ENCODE measurements at places on chromosomes 3 and 15.

DNA sequence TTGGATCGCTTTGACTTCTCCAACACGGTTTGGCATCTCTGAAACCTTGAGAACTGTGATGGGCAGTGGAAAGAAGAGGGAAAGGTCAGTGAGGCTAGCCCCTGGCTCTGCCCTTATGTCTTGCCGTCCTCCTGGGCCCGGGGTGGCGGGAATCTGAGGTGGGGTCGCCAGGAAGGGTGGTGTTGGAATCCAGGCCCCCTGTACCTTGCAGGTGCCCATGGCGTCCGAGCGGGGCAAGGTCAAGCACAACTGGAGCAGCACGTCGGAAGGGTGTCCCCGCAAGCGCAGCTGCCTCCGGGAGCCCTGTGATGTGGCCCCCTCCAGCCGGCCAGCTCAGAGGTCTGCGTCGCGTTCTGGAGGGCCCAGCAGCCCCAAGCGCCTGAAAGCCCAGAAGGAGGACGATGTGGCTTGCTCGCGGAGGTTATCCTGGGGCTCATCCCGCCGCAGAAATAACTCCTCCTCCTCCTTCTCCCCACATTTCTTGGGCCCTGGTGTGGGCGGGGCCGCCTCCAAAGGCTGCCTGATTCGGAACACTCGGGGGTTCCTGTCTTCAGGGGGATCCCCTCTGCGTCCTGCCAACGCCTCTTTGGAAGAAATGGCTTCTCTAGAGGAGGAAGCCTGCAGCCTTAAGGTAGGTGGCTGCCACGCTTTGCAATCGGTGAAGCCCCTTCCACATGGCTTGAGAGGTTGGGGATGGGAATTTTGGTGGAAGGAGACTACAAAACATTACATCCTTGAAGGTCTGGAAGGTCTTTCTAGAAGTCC is 907 bp downstream of the TATDN2 start:
- DNase-seq: peak; percentile 51

GRCh38 chr3:166405465-166405864 is 568.2 kb upstream of the BCHE start:
- DNase-seq: no peak

DNA sequence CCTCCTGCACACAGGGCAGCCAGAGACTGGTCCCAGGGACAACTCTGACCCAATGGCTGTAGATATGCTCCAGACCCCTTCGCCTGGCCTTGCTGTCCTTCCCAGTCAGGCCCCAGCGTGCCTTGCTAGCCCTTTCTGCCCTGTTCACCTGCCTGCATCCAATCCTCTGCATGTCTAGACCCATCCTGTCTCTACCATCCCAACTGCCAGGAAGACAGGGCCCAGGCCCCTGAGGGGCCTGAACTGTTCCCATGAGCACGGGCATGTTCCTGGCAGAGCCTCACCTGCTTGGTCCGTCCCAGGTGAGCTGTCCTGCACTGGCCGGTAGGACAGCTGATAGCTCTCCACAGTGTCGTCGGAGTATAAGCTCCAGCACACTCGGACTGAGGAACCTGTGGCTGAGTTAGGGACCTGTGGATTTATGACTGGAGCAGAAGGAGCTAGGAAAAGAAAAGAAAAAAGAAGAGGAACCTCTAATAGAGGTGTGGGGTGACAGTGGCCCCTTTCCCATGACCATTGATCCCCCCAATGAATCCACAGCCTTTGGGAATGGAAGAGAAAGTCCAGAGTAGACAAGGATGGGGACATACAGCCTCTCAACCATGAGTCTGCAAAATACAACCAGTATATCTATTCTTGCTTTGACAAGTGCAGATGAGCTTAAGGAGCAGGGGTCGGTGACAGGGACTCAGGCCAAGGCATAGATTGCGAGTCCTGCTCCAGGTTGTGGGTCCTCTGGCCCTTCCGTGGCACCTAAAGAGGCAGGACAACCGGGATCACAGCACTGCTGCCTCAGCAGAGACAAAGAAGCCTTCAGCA is 33.9 kb downstream of the FSD2 start:
- DNase-seq: no peak

DNA sequence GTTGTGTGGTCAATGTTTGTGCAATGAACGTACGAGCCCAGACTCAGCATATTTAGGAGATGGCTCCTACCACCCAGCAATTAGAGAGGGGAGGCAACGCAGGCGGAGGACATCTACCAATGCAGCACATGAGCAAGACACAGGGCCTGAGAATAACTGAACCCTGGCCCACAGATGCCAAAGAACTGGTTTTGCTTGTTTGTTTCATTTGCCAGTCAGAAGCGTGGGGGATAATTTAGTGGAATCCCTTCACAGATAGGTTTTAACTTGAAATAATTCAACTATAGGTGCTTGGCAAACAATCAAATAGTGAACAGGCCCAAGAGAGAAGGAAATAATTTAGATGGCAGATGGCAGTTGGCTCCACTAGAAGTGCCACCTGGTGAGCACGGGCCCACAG is 54.8 kb downstream of the LIPC start:
- no peak for DNase-seq

GRCh38 chr3:53588122-53588521 is 93.7 kb downstream of the CACNA1D start:
- no peak for DNase-seq

DNA sequence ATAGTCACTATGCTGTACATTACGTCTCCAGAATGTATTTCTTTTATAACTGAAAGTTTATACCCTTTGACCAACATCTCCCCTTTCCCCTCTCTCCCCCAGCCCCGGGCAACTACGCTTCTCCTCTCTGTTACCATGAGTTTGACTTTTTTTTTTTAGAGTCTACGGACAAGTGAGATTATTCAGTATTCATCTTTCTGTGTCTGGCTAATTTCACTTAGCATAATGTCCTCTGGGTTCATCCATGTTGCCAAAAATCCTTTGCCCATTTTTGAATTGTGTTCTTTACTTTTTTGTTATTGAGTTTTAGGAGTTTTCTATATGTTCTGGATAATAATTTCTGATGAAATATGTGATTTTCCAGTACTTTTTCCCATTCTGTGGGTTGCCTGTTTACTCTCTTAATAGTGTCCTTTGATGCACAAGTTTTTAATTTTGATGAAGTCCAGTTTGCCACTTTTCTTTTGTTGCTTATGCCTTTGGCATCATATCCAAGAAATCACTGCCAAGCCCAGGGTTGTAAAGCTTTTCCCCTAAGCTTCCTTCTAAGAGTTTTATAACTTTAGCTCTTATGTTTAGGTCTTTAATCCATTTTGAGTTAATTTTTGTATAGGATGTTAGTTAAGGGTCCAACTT is 126.7 kb upstream of the NSMCE3 start:
- no peak for DNase-seq

GRCh38 chr15:36557364-36557763 is 22.1 kb upstream of the CDIN1 start:
- no peak for DNase-seq

DNA sequence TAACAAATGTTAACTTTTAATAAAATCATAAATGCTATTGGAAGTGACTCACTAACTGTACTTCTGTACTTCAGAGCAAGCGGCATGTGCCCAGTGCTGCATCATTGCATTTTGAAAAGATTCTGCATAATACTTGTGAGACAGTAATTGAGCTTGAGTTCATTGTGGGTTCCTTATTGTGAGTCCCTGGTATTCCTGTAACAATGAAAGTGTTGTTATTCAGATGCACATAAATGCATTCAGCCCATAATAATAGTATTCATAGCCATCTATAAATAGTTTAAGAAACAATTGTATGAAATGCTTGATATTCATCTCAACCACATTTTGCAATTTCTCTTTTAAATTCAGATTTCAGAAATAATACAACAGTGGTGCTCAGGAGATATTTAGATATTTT is 976.4 kb downstream of the CADM2 start:
- DNase-seq: no peak

DNA sequence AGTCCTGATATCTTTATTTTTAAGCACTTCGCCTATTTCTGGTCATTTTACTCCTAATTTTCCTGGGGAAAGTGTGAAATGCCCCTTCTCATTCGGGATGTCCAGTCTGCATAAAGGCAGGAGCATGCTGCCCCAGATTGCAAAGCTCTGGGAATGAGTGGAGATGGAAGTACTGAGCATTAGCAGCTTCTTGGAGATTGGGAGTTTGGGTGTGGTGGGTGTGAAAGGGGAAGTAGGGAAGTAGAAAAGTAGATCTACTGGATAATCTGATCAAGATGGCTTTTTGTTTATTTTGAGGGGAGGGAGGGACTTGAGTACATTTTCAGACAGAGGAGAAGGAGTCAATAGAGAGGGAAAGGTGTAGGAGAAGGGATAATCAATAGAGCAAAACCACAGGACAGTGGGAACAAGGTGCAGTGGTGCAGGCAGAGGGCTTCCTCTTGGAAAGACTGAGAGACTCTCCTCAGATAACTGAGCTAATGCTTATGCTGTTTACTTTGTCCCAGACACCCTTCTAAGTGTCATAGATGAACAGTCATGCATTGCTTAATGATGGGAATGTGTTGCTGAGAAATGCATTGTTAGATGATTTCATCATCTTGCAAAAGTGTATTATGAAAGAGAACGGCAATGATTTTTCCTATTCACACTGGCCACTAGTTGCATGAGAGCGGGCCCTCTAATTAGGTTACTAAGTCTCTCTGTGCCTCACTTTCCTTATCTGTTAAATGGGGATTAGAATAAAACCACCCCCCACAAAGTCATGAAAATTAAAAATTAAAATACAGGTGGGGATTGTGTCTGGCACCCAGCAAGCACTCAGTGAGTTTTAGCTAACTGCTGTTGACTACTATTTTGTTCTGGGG is 45.5 kb downstream of the PHLDB2 start:
- no peak for DNase-seq

DNA sequence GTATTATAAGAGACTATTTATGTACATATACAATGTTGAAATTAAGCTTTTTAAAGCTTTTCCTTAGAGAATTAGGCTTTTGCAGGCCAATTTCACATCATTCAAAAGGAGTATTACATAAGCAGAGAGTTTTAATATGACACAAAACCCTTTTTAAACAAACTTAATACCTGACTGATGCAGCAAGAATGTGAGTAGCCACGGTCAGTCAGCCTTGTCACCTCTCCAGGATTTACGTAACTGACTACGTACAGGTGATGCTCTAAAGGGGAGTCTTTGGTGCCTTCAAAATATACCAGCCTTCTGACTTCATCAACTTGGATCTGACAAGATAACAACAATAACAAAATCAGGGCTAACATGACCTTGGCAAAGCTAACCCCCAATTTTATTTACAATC is 44.2 kb upstream of the IGDCC4 start:
- DNase-seq: no peak

DNA sequence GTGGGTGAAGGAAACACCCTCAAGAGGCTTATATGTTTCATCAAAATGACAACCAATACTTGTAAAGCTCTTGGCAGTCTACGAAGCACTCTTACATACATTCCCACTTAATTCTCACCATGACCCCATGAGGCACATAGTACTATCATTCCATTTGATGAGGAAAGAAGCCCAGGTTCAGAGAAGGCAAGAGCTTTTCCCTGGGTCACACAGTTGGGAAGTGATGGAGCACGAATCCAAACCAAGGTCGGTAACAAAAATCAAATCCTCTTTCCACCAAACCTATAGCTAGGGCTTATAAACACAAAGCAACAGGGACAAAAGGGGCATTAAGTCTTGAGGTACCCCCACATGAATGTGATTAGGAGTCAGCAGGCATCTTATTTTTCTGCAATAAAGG is 187.1 kb downstream of the UACA start:
- DNase-seq: no peak

GRCh38 chr3:99641982-99642381 is 3.6 kb downstream of the COL8A1 start:
- DNase-seq: no peak

GRCh38 chr3:14280326-14280725 is 101.7 kb downstream of the LSM3 start:
- DNase-seq: no peak

- DNase-seq: no peak
Observed at GRCh38 chr3:141403576-141403975, 35.3 kb downstream of the ZBTB38 start.

- peak; percentile 18 for DNase-seq
Observed at GRCh38 chr15:52529341-52529924, 753 bp upstream of the MYO5A start.

GRCh38 chr15:96392380-96393208 is 62.1 kb downstream of the NR2F2 start:
- no peak for DNase-seq

DNA sequence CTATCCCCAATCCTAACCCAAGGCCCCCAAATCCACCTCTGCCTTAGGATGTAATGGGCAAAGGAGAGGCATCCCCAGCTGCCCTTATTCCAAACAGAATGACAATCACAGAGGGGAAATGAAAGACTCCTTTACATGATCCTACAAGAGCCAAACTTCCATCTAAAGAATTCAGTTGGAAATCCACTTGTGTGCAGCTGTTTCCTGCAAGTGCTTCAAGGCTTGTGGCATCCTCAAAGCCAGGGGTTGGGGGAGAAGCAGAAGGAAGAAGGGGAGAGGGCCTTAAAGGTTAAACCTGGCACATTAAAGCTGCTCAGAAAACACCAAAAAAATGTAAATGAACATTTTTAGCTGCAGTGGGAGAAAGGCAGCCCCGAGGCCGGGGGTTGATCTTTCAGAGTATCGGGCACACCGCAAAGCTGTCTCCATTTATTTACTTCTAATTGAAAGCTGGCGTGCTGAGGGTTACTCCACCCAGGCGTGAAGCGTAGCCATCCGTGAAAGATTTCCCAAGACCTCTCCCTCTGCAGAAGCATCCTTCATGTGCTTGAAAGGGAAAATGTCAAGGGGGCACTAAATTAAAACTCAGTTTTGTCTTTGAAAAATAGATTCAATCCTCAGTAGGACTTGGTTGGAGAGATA is 217.8 kb downstream of the SHQ1 start:
- DNase-seq: no peak

- peak; percentile 6 for DNase-seq
Observed at GRCh38 chr3:119098619-119099222, 47.2 kb upstream of the TEX55 start.

DNA sequence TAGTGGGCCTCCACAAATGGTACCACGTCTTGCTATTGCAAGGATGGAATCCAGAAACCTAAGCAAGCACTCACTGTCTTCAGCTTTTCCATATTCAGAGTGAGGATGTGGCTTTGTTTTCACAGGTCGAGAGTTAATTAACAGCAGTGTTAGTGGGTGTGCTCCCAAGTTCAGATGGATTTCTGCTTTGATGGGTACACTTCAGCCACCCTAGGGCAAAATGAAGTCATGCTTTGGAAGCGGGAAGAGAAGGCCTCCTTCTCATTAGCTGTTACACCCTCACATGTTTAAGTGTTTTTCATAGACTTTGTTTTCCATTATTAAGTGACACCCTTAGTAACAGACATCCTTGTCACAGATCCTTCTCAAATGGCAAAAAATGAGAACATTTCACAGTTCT is 36.3 kb upstream of the DYNC1LI1 start:
- DNase-seq: no peak
